ENCODE measurements at places on chromosomes 16 and 17. TPM values are rescaled to one million over a fixed set of nuclear protein-coding genes. Genes with fewer than 3 reads are reported as not detected.

C1QTNF8 gene
- total RNA-seq, result not detected

GRCh38 chr17:68600931-68601564 is at the start of gene FAM20A:
Gene FAM20A, minus strand, starts transcription at chr17:68601367. Its CDS starts 701 bp downstream, at chr17:68600666.
- DNase-seq, result no peak

DNA sequence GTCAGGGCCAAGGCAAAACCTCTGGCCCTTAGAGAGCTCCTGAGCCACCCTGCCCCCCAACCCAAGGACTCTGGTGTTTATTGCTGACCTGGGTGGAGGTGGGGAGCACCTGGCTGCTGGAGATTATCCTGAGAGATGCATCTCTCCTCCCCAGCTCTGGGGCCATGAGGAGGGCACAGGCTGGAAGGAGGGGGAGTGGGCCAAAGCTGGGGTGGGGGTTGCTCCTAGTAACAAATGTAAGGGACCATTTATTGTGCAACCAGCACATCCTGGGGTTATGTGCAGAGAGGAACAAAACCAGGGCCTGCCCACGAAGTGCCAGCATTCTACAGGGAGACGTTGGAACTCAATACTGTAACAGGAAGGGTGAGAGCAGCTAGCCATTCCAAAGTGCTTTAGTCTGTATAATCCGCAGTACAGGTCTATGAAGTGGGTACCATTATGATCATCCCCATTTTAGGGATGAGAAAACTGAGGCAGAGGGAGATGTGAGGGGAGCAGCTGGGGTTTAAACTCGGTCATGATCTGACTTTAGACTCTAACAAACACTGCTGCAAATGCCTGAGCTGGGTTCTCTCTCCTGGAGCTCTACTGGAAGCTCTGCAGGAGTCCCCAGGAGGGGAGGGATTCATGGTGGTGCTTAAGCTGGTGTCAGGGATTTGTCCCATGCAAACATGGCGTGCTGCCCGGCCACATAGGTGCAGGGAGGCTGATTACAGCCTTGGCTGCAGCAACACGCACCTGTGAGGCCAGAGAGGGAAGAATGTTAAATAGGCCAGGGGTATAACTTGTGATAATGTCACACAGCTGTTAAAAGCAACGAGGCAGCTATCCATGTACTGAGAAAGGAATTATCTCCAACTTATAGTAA is 1.4 kb upstream of the RHBDF2 start:
- DNase-seq, result no peak

DNA sequence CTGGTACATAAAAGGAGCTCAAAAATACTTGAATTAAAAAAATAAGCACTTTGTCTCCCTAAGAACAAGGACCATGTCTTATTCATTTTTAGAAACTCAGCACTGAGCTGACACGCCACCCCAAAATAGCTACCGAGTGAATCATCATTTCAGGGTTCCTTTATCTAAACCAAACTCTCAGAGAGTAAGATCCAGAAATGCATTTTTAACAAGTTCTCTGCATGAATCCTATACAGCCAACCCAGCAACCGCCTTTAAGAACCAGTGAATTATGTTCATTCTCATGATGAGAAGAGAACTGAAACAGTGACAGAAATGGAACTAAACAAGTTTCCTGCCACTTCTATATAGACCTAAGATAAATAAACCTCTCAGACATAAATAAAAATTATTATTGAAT is 8.7 kb downstream of the C16orf87 start:
- DNase-seq, result peak; percentile 91
